ENCODE measurements at places on chromosomes 2 and 18. TPM values are rescaled to one million over a fixed set of nuclear protein-coding genes. Genes with fewer than 3 reads are reported as not detected.

Gene SCN3A
- total RNA-seq = 18.4 TPM

GRCh38 chr2:54649191-54649590 lies 74.3 kb upstream of the EML6 start:
- no peak for DNase-seq

- no peak for DNase-seq
These were observed 127.4 kb upstream of the MSH6 start for GRCh38 chr2:47655563-47655880.

Gene B4GALT6
- 5.8 TPM for total RNA-seq

Gene CDK15
- total RNA-seq = not detected

GRCh38 chr2:165594231-165594934 lies 124.9 kb downstream of the CSRNP3 start:
- DNase-seq = no peak

DNA sequence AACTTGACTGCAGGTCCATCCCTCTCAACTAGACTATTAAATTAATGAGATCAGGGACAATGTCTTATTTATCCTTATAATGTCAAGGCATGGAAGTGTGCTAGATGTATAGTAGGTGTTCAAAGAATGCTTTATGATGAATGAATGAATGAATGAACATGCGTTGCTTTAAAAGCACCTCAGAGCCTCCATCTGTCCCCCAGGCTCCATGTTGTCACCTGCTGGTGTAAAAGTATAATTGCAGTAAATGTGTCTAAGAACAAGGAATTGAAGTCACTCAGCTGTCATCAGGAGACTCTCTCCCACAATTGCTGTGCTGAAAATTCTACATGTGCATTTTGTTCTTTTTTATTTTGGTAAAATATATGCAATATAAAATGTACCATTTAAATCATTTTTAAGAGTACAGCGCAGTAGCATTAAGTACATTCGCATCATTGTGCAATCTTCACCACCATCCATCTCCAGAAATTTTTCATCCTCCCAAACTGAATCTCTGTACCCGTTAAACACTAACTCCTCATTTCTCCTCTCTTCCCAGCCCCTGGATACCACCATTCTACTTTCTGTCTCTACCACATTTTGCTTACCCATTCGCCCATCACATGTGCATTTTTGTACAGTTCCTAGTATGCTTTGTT lies 52.6 kb downstream of the GNAL start:
- DNase-seq = no peak

DNA sequence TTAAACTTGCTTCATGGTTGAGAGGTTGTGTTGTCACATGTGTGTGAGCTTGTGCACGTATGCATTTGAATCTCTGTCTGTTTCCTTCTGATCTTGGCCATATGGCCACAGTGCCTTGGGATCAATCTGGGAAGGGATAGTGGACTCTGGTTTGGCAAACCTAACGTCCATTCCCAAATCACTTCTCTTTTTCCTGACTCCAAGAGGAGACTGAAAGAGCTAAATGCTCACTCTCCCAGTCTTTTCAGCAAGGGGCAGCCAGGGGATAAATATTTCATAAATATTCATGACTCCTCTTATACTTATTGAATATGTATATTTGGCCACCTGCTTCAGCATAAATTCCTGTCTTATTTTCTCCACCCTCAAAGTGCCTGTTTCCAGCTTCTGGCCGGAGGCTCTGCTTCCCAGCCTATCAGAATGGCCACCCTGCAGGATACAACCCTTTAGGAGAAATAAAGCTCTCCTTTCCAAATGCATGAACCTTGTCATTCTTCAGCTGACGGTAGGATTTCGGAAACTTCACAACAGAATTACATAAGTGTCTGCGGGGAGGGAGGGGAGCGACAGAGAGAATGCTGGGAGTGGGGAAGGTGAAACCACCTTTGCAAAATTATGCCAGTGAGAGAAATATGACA lies 112.2 kb upstream of the COPS8 start:
- no peak for DNase-seq
